Left colon (tissue), 2 donors: ENCODE measurements at places on chromosomes 3 and 15. TPM values are rescaled to one million over a fixed set of nuclear protein-coding genes. Genes with fewer than 3 reads are reported as not detected.

The RNF123 gene
- 44.0 TPM for total RNA-seq

DNA sequence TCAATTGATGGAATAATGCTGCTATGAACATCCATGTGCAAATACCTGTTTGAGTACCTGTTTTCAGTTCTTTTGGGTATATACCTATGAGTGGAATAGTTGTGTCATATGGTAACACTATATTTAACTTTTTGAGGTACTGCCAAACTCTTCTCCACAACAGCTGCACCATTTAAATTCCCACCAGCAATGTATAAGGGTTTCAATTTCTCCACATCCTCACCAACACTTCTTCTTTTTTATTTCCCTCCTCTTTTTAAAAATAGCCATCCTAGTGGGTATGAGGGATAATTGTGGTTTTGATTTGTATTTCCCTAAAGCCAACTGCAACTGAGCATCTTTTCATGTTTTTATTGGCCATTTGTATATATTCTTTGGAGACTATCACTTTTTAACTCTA is 31.3 kb upstream of the ARHGEF3 start:
- DNase-seq = no peak

GRCh38 chr3:179868715-179869114 is 168.0 kb downstream of the PEX5L start:
- DNase-seq = no peak

DNA sequence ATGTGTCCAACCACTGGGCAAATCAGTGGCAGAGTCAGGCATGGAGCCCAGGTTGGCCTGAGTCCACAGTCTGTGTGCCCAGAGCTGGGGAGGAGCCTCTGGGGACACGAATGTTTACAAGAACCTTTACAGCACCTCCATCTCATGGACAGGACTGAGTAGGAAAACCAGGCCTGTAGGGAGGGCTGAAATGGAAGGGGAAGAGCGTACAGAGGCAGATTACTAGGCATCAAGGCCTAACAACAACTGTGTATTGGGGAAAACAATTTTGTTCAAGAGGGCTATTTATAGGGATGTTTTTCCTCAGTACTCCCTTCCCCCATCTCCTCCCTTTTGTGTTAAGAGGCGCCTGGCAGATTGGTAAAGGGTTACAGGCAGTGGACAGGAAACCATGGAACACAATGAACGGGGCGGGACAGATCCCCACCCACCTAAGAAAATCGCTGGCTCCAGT is 15.1 kb upstream of the ARHGAP31 start:
- DNase-seq = peak; percentile 54
